MM.1S (cell line): ENCODE measurements at places on chromosomes 6 and 20.

DNA sequence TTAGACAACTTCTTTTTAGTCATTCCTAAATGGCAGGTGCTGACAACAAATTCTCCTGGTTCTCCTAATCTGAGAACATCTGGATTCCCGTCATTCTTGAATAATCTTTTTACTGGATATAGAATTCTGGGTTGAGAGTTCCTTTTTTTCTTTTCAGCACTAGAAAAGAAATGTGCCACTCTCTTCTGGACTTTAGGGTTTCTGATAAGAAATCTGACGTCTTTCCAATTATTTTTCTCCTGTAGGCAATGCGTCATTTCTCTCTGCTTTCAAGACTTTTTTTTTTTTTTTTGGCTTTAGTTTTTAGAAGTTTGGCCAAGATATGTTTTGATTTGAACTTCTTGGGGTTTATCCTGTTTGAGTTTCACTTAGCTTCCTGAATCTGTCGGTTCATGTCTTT, 66.1 kb upstream of the RNF24 start:
- DNase-seq: no peak

- no peak for DNase-seq
These were observed 243.0 kb downstream of the CD83 start for GRCh38 chr6:14360565-14360964.

GRCh38 chr6:2850538-2851113, 9.0 kb upstream of the SERPINB1 start:
- no peak for DNase-seq

DNA sequence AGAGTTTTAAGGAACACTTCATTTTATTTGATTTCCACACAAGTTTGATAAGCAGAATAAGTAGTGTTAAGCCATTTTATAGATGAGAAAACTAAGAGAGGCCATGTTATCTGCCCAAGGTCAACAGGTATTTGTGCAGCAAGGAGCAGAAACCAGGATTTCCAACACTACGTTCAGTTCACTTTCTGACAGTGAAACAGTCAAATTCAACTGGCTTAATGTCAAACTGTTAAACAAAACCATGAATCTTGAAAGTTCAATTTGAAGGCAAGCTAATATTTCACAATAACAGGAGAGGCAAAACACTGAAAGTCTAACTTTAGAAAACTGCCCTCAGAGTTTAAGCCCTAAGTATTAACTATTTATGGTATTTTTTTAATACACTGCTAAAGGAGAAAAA, 32.6 kb downstream of the DTNBP1 start:
- DNase-seq: no peak

DNA sequence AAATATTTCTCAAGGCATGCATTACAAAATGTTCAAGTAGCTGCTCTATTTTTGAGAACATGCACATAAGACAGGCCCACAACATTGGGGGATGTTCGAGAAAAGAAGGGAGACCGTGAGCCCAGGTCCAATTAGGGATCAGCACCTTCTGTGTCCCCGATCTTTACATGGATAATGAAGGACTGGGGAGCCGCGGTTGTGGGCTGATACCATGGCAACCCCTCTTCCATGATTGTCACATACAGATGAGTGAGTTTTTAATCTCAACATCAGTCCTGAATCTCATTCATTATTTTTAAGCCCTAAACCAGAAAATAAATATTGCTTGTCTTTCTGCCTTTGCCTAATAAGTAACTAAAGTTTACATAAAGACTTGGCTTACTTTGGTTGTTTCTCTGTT, 935.7 kb downstream of the KIF16B start:
- DNase-seq: no peak

DNA sequence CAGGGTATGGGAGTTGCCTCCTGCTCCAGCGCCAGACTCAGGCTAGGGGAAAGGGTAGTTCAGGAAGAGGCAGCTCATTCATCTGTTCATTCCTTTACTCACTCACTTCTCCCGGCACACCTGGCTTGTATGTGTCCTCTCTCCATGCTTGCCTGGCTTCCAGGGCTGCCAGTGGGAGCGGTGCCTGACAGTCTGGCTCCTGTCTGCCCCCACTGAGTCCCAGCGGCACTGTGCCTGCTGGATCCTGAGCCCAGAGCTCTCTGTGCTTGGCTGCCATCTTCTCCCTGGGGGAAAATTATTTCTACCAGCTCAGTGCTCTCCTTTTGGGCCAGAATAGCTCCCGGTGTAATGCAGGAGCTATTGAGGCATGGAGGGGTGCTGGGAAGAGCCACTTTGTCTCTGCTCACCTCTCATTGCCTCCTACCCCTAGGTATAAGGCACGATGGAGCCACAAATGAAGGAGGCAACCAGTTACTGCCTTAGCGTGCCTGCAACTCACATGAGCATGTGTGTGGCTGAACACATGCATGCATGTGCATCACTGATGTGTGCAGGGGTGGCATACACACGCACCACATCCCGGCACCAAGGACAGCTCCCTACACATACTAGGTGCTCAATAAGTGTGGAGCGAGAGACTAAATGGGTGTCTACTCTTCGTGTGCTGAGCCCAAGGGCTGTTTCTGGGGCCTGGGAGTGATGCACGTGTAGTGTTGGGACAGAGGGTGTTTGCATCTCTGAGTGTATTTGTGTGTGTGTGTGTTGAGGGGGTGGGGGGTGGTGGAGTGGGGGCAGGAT, 46.6 kb downstream of the CDH22 start:
- no peak for DNase-seq

DNA sequence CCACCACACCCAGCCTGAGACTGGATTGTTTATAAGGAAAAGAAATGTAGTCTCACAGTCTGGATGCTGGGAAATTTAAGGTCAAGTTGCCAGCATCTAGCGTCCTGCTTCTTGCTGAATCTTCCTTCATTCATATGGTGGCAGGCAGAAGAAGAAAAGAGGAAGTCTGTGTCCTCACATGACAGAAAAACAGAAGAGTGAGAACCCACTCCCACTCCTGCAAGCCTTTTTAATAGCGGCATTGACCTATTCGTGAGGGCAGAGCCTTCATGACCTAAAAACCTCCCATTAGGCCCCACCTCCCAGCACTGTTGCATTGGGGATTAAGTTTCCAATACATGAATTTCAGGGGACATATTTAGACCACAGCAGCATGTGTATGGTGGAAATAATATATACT, 160.8 kb upstream of the BMP2 start:
- DNase-seq: no peak

- DNase-seq: no peak
These were observed 67.3 kb upstream of the E2F3 start for GRCh38 chr6:20334334-20334733.

DNA sequence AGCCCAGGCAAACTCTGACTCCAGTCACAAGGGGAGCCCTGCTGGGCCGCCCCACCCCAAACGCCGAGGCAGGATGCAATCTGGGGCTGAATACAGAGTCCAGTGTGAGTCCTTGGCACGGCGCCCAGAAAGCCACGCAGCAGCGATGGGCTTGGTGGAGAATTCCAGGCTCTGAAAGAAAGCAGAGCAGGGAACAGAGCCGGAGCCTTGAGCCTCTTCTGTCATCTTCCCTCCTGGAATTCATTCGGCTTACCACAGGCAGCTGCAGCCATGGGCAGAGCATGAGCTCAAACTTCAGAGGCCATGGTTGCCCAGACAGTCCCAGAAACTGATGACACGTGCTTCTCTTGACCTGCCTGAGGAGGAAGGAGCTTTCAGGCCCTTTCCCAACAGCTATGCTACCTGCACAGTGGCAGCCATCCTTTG, 441.1 kb upstream of the JARID2 start:
- no peak for DNase-seq

DNA sequence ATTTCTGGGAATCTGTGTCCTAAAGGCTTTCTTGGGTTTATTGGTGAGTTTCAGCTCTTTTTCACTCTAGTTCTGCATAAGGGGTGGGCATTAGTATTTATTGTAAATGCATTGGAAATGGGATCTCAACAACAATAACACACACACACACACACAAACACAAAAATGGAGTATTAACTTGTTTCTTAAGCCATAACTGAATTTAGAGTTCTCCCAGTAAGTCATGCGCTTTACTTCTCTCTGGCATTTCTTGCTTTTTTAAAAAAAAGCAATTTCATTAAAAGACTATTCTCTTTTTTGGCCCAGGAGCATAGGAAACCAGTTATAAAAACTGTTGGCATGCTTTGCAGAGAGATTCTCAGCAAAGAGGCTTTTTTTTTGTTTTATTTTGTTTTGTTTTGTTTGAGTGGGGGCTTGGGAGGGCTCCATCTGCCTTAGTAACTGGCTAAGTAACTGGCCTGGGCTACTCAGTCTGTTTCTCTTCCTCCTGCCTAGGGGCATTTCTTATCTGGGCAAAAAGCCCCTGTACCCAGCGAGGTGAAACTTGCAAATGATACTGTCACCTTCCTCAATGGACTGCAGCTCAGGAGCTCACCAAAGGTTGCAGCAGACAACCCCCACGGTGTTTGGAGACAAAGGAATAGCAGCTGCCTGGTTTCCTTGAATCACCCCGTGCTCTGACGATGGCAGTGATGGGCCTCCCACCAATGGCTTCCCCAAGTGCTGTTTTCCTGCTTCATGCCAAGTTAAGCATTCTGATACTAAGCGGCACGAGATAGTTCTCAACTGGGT, 128.5 kb downstream of the BCAS1 start:
- DNase-seq: peak; percentile 71

DNA sequence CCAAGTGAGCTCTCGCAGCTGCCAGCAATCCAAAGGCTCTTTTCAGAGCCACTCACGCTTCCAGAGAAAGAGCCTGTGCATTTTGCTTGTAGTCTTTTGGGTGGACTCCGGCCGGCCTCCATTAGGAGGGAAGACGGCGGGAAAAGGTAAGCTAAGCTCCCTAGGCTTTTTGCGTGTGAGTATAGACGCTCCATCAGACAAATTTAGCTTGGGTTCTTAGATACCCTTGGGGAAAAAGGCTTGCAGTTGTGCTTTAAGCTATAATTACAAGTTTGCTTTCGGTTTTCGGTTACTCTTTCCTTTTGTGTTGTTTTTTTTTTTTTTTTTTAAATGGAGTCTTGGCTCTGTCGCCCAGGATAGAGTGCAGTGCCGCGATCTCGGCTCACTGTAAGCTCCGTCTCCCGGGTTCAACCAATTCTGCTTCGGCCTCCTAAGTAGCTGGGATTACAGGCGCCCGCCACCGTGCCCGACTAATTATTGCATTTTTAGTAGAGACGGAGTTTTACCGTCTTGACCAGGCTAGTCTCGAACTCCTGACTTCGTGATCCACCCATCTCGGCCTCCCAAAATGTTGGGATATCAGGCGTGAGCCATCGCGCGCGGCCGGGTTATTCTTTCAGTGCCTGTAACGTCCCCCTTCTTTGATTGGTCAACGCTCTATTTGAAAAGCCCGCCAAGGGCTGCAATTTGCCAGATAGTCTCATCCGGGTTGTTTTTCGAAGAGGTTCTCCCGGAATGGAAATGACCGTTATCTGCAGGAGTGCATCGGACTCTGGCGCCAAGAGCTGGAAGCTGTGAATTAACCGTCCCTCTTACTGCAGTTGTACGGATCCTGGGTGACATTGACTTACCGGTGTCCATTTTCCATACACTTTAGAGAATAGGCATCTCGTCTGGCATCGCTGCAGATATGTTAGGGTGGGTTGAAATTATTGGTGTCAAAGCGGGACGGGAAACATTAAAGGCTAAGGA, 18.1 kb downstream of the OR2B2 start:
- DNase-seq: peak; percentile 91

DNA sequence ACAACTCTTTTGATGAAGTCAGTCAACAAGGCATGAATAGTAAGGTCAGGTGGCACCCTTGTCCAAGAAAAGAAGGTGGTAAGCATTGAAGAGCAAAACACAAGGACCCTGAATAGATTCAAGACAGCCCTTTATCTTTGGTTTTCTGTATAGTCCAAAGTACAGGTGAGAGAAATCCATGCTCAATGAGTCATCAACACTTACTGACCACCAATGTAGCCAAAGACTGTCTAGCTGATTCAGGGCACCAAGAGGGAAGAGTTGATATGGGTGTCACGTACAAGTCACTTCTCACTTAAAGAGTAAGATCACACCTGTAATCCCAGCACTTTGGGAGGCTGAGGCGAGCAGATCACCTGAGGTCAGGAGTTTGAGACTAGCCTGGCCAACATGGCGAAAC, 528.3 kb downstream of the CD83 start:
- no peak for DNase-seq

GRCh38 chr6:109336221-109336961, 45.9 kb downstream of the CD164 start:
- DNase-seq: no peak

- peak; percentile 56 for DNase-seq
These were observed 527 bp downstream of the TOMM34 start for GRCh38 chr20:44959638-44960102.

GRCh38 chr6:152700427-152700826, 2.7 kb downstream of the MYCT1 start:
- no peak for DNase-seq

- no peak for DNase-seq
These were observed 449.7 kb downstream of the CDH26 start for GRCh38 chr20:60407938-60408337.

DNA sequence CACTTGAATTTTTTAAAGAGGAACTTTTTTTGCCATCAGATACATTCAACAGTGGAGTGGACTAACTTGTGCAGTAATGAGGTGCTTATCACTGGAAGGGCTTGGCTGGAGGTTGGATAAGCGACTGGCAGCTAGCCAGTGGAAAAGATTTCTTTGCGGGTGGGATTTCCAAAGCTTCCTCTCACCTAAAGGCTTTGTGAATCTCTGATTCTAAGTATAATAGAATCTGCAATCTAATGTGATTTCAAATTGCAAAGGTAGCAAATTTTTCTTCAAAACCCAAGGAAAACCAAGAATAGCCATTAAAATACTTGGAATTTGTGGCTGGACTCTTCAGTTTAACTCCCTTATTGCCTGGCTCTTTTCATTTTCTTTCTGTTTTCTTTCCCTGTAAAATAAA, 460.4 kb upstream of the MARCKS start:
- no peak for DNase-seq

DNA sequence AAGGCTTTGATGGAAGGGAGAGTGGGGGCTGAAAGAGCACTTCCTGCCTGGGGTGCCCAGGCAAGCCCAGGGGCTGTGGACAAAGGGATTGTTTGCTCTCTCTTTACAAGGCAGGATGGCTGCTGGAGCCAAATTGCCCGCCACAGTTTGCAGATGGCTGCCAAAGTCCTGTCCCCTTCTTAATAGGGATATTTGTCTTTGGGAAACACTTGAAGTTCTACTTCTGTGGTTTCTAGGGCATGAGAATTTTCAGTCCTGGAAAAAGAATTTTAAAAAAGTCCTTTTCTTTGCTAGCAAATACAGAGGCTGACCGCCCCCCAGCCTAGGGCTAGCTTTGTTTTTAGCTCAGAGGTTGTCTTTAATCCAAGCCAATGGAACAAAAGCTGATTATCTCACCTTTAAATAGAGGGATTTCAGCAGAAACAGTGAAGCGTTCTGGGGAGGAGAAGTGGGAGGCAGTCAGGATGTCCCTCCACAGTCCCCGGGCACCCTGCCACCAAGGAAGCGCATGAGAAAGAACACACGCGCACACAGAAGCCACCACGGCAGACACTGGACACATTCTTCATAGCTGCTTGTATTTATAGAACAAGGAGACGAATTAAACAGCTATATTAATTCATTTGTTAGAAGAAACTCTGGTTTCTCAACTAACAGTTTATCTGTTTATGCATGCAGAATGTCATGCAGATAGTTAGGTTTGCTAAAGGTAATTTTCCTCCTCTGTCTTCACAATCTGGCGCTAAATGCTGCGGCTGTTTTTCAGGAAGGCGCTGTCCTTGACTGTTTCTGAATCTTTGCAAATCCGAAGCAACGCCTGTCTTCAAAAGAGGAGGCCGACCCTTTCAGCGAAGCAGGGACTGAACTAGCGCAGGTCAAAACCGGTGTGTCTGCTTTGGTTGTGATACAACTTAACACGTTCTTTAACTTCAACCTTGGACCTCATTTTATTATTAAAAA, 736.9 kb downstream of the QKI start:
- DNase-seq: no peak

- DNase-seq: no peak
These were observed 13.1 kb upstream of the HLA-G start for GRCh38 chr6:29814379-29815117.
